ENCODE measurements at places on chromosomes 1 and 21. TPM values are rescaled to one million over a fixed set of nuclear protein-coding genes. Genes with fewer than 3 reads are reported as not detected.

GRCh38 chr1:20151906-20152598 is 12.9 kb downstream of the PLA2G2F start:
- DNase-seq, result peak; percentile 70

DNA sequence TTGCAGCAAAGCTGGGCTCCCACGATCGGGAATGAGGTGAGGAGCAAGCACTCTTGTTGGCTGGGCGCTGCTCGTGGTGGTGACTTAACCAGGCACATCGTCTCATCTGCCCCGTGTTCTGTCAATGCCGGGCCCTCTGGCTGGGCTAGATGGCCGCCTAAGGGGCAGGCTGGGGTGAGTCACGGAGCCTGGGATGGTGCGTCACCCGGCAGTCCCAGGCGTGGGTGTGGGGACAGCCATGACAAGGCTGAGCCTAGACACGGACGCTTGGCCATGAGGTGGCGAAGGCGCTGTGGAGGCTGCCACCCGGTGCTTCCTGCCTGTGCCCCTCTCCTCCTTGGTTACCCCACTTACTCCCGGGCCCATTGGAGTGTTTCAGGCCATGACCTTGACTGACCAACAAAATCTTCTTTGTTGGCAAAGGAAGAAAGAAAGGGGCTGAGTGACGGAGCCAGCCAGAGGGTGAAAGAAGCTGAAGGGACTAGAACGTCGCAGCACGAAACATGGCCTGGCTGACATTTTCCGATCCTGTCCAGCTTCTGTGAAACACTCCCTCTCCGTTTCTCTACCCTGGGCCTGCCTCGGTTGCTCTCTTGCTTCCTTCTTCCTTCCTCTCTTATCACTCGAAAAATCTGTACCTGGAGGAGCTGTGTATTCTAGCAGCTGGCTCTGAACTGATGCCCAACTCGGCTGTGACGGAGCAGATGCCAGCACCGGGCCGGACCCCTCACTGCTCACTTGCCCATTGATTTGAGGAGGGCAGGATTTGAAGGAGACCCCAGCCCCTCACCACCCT is 596 bp downstream of the CD247 start:
- no peak for DNase-seq

The CFAP141 gene
- polyA plus RNA-seq, result not detected

GRCh38 chr1:69271587-69272125 is 296.1 kb upstream of the LRRC7 start:
- no peak for DNase-seq

The KCNK1 gene
- polyA plus RNA-seq, result not detected

DNA sequence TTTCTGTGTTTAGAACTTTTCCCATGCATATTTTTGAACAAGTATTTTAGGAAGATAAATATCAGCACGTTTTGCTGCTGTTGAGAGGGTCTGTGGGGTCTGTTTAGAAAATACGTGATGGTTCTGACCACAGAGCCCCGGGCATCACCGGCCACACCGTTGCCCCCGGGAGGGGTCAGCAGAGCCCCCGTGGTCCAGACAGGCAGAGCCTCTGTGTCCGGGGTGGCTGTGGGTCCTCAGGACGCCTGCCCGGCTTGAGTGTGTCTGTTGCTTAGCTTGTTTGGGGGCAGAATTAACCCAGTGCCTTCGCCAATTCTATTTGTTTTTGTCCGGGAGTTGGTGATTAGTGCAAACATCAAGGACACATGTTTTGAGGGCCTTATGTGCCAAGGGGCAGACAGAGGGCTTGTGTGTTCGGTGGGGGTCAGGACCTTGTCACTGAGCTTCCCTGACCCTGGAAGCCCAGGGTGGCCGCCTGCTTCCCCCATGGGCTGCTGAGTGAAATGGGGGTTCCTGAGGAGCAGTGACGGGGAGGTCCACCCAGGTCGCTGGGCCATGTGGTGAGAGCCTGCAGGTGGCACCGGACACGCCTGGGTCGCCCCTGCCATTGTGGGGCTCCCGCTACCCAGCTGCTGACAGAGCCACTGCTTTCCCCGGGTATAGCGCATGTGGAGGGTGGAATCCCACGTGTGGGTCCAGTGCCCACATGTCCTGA is 122.2 kb downstream of the SIK1 start:
- no peak for DNase-seq

DNA sequence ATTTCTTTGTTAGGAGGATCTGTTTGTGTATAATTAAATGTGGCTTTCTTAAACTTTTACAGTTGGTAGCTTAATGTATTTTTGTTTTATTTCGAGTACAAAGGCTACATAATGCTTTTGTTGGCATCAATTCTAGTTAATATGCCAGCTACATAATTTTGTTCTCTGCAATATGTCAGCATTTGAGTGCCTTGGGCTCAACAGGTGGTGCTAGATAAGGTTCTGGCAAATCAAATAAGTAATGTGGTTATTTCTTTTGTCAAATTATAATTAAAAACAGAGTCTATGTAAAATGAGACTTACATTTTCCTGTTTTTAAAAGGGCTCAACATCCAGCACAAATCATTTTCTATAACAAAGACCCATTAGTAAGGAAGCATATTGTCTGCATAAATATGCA is 410.6 kb upstream of the NR5A2 start:
- no peak for DNase-seq

- no peak for DNase-seq
These were observed 9.6 kb downstream of the PM20D1 start for GRCh38 chr1:205840146-205840923.

- DNase-seq, result no peak
These were observed 44.6 kb downstream of the CD247 start for GRCh38 chr1:167473761-167474160.

The MX1 gene
- polyA plus RNA-seq, result 42.7 TPM

The COL11A1 gene
- not detected for polyA plus RNA-seq
